ENCODE measurements at places on chromosomes 1 and 21.

DNA sequence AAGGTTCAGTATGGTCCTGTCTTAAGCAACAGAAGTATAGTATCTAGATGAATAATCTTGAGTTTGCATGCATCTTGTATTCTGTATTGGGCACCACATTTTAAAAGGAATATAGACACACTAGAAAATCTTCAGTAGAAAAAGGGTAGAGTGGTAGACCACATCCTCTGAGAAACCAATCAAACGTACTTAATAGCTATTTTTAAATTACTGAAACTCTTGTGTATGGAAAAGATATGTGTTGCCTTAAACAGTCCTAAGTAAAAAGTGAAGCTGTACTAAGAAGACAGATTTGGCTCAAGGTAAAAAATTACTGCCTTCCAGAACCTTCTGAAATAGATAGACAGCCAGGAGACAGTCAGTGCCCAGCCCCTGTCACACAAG lies 3.1 kb downstream of the CTXND2 start:
- DNase-seq = no peak

DNA sequence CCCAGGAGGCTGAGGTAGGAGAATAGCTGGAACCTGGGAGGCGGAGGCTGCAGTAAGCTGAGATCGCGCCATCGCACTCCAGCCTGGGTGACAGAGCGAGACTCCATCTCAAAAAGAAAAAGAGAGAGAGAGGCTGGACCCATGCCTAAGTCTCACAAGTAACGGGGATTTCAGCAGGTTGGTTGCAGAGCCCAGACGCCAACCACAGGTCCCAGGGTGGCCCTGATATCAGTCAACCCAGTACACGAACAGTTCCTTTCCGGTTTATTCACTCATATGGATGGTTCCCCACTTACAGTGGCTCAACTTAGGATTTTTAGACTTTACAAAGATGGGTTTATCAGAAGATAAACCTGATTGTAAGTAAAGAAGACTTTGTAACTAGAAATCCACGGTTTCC lies 40.9 kb downstream of the CLSTN1 start:
- DNase-seq = no peak

- no peak for DNase-seq
These were observed 366.4 kb upstream of the NFIA start for GRCh38 chr1:60715970-60716369.

GRCh38 chr1:201896951-201897391 lies 8.3 kb downstream of the SHISA4 start:
- DNase-seq = no peak

- DNase-seq = no peak
These were observed 545.2 kb upstream of the BRINP3 start for GRCh38 chr1:191022856-191023255.

- no peak for DNase-seq
These were observed 2.4 kb downstream of the SLC41A1 start for GRCh38 chr1:205810448-205811157.

- DNase-seq = no peak
These were observed 17.7 kb upstream of the KLHDC8A start for GRCh38 chr1:205374210-205375078.

DNA sequence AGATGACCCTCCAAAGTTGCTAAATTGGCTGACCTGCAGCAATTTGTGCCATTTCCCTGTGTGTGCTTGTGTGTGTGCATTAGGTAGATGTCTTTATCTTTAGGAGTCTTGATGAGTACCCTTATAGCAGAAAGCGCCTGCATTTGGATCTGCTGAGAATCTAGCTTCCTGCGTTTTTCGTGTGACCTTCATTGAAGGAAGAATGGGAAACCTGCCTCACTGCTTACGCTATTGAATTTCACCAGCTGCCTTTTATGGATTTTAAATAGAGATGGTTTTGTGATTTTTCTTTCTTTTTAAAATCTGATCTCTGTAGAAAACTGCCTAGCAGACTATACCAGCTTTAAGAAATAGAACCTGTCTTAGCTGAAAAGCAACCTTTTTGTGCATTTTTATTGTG lies 124.5 kb downstream of the CACHD1 start:
- DNase-seq = no peak

GRCh38 chr21:36676039-36676950 lies 22.6 kb upstream of the SIM2 start:
- DNase-seq = no peak

DNA sequence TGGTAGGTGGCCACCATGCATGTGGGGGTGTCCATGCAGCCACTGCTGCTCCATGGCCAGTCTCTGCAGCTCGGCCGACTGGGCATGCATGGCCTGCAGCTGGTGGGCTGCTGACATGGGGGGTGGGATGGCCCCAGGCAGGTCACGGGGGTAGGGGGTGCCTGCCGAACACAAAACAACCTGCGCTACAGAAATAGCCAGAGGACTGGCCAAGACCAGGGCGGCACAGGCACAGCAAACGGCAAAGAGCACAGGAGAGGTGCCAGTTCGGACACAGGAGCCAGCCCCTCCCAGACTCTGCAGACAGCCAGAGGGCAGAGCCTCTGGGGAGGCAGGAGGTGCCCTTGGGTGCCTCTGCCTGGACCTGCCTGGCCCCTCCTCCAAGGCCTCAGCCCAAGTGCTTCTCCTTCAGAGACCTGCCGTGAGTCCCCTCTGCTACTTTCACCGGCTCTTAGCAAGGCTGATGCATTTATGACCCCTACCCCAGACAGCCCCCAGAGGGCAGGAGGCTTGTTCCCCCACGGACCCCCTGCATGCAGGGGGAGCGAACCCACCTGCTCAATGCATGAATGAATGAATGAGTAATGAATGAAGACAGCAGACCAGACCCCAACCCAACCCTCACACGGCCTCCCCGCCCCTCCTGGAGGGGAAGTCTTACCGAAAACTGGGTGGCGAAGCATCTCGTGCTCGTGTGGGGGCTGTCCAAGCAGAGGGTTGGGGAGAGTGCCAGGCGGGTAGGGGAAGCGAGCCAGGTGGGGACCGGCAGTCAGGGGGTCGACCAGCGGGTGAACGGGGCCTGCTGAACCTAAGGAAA lies 37.7 kb downstream of the SLC45A1 start:
- DNase-seq = no peak

DNA sequence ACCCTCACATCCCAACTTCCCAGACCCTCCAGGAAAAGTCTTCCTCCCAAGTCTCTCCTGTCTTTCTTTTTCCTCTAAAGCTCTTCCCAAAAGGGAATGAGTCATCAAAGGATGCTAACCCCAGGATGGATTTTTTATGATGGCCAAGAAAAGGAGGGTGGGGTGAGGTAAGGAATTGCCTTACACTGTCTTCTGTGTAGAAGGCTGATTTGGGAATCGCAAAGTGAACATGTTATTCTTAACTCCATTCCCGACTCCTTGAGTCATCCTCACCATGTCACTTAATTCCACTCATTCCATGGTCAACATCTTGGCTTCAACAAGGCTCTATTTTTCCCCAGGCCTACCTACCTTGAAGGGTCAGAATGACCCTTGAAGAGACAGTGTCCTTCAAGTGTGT lies 44.0 kb downstream of the TBX15 start:
- no peak for DNase-seq

GRCh38 chr1:66248746-66249145 lies 285.2 kb upstream of the SGIP1 start:
- no peak for DNase-seq

DNA sequence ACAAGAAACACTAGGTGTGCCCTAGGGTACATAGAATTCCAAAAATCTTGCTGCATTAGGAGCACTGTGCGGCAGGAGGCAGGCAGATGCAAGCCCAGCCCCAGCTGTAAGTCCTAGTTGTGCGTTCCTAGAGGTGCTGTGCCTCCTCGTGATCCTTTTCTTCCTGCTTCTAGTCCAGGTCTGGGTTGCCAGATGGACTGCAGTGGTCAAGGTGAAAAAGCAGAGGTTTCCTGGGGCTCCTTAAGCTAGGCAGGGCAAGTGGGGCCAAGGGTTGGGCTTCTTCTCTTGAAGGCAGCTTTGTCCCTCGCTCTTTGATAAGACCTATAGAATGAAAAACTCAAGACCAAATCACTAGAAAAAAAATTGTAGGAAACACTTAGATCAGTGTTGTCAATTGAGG lies 21.6 kb upstream of the SLC45A3 start:
- no peak for DNase-seq

- no peak for DNase-seq
These were observed 3.9 kb downstream of the SPEN start for GRCh38 chr1:15851210-15852035.

DNA sequence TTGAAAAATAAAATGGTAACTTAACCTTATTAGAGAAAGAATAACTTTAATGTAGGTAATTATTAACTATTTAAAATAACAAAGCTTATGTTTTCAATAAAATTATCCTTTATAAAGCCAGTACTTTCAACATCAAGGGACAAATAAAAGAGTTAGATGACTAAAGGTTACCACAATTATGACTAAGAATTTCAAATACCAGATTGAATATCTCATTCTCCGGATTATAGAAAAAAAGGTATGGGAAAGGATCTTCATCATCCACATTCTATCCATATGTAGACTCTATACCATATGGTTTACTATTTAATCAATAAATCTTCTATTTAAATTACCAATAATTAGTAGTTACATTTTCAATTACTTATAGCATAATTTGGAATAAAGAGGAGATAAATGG lies 62.8 kb downstream of the TOR3A start:
- DNase-seq = no peak

- DNase-seq = no peak
These were observed at the start of gene BCL2L15 for GRCh38 chr1:113887402-113888175. TSS of gene BCL2L15 (minus strand) at chr1:113887581. CDS start at chr1:113887375, 206 bp downstream.

GRCh38 chr1:95304803-95305202 lies 70.8 kb downstream of the RWDD3 start:
- DNase-seq = no peak

GRCh38 chr1:113652771-113653170 lies 106.5 kb downstream of the PHTF1 start:
- no peak for DNase-seq

GRCh38 chr1:211345719-211346118 lies 19.1 kb downstream of the TRAF5 start:
- DNase-seq = no peak

DNA sequence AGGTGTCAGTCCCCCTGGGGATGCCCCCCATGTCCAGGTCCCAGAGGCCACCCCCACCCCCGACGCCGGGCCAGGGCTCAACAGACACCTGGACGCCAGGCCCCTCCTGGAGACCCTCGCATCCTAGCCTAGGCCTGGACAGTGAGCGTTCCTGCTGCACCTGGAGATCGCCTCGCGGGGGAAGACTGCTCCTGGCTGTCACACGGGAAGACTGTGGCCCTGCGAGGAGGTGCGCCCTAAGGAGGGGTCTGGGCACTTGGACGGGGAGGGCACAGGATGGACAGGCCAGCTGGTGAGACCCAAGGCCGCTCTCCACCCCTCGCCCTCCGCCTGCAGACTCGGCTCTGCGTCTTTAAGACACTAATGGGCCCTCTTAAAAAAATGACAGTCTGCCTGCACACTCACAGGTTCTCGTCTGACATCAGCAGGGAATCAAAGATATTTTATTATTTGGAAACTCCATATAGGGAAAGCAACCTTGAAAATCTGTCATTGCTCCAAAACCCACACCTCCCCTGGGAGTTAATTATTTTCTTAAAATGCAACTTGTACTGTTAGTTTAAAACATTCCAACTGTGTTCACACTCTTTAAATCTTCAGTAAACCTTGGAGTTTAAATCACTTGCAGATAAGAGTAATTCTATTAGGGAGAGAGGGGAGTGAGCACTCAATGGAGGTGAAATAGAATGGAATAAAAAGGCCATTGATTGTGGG lies 45.6 kb upstream of the ACTRT2 start:
- DNase-seq = no peak

- no peak for DNase-seq
These were observed 91.7 kb downstream of the TPR start for GRCh38 chr1:186283374-186283773.
